Neural crest cell (in vitro differentiated cells): ENCODE measurements at places on chromosomes 3 and 15.

- no peak for DNase-seq
These were observed 394.6 kb downstream of the ZNF385D start for GRCh38 chr3:21356402-21356801.

DNA sequence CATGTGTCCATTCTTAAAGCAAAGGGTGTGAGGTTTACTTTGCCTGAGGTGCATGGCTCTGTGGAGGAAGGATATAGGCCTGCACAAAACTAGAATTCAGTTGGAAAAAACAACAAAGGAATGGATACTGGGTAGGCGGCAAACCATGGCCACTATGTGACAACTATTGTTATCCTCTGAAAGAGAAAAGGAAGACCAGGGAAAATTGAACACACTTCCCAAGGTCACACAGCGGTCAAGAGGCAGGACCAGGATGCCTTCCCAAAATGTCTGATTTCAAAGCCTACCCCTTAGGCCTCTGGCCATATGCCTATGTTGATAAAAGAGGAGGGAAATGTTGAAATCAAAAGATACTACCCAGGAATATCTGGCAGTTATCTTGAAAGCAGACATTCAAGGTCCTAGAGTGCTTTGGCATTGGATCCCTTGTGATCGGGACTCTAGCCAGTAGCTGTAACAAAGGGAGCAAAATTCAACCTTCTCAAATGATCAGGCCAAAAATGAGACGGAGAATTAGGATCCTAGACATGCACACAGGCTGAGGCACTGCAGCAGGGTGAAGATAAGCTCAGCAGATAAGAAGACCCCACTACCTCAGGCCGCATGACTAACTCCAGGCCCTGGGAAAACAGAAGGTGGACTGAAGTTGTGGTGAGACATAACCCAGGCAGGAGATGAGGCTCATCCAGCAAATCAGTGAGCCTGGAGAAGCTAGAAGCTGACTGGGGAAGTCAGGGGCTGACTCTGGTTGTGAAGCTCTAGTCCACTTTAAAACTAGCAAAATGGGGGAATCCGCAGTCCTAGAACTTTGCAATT, 292.2 kb downstream of the NEK10 start:
- no peak for DNase-seq

- no peak for DNase-seq
These were observed 277.9 kb upstream of the TLE3 start for GRCh38 chr15:70375586-70375985.

DNA sequence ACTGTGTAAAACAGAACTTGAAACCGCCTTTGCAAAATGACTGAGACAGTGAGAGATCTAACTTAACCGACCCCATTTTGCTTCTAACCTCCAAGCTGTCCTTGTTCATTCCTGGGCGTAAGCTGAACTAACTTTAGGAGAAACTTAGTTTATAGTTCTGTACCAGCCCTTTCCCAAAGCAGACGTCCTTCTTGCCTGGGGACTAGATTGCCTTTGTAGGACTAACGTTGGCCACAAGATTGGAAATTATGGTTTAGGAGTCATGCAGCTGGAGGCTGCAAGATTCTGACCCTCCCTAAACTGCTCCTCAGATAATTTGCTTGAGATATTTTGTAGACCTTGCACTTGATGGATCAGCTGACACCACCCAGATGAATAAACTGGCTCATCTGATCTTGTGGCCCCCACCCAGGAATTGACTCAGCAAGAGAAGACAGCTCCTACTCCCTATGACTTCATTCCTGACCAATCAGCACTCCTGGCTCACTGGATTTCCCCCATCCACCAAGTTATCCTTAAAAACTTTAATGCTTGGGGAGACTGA, 219.9 kb upstream of the PROK2 start:
- no peak for DNase-seq

- no peak for DNase-seq
These were observed 31.7 kb downstream of the LINS1 start for GRCh38 chr15:100570275-100570674.

GRCh38 chr15:76401285-76401684, 64.7 kb downstream of the ISL2 start:
- DNase-seq, result no peak

DNA sequence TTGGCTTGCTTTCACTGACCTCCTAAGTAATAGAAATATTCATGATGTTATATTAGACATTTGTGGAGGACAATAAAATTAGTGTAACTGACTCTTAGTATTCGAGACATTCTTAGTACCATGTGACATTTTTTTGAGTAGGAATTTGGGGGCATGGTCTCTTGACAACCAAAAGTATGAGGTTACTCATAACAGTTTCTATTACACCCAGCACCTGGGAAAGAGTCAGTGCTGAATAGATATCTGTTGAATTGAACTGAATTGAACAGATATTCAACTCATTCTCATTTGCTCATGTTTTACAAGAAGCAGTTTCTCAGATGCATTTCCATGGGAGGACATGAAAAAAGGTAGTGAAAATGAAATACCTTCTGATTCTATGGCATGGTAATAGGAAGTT, 84.4 kb downstream of the CMSS1 start:
- DNase-seq, result no peak

- DNase-seq, result no peak
These were observed 1123.7 kb upstream of the CADM2 start for GRCh38 chr3:83835040-83835439.

DNA sequence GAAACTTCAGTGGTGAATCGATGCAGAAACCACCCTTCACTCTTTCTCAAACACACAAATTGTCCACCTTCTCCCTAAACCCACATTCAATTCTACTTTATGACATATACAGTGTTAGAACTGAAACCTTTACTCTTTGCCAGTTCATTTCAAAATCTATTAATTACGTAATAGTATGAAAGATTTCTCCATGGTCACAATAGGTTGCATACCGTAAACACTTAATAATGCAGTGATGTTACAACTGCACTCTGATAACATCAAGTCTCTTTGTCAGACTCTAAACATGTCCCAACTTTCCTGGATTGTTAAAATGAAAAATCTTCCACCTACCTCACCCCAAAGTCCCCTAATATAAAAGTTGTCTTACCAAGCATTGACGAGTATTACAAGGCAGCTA, 111.8 kb upstream of the PROK2 start:
- DNase-seq, result no peak

DNA sequence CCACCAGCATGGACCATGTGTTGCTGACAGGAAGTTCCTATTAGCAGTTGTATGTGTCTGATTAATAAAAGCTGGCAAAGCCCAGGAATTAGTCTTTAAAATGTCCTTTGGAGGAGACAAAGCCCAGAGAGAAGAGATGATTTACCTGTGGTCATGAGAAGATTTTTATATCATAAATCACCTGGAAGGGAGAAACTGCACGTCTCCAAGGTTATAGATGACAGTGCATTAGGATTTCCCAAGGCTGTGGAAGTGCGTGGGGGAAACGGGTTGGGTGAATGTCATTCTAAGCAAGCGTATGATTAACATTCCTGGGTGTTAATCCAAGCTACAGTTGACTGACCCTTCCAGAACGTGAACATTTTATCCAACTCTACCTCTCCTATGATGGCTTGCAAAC, 76.6 kb downstream of the SLC6A11 start:
- DNase-seq, result no peak

DNA sequence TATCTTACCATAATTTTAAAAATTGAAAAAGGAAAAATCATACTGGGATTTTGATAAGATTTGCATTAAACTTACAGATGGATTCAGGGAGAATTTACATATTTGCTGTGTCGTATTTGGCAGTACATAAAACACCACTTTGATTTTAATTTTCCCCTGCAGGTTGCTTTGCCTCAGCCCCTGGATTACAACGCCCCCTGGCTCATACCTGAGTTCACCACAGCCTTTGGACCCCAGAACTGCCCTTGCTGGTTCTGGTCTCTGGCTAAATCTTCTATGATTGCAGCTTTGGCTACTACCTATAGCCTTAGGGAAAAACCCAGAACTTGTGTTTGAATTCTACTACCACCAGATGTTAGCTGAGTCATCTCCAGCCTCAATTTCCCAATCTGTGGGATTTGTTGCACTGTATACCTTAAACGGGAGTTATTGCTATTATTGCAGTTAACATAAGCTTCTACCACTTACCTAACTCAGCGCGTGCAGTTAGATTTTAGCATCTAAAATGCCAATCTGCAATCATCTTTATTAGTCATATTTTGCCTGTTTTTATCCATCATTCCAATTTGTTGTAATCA, 315.7 kb upstream of the GADL1 start:
- no peak for DNase-seq

DNA sequence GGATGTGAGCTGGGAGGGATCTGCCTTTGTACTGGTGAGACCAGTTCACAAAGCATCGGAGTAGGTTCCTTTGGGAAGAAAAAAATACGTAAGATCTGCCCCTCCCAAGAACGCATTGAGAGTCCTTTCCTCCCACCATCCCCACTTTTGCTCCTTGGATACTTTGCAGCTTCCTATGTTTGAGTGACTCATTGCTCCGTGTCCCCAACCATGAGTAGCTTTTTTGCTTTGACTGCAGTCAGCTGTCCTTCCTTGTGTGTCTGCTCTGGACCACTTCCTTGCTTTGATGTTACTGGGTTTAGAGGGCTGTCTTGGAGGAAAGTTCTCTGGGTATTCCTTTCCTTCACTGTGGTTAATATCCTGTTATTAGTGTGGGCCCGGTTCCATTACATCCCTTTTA, 43.2 kb upstream of the PTPN23 start:
- no peak for DNase-seq

- no peak for DNase-seq
These were observed 390 bp upstream of the TLE3 start for GRCh38 chr15:70098153-70098460.

- no peak for DNase-seq
These were observed 26.1 kb upstream of the BHLHE40 start for GRCh38 chr3:4953119-4953518.

- DNase-seq, result no peak
These were observed 101.3 kb upstream of the CMC1 start for GRCh38 chr3:28139967-28140634.

GRCh38 chr3:157310329-157311052, 126.2 kb upstream of the PTX3 start:
- no peak for DNase-seq

GRCh38 chr3:71771884-71772283, 13.1 kb downstream of the PROK2 start:
- DNase-seq, result no peak

GRCh38 chr15:59166166-59166565, 40.5 kb upstream of the LDHAL6B start:
- DNase-seq, result no peak

DNA sequence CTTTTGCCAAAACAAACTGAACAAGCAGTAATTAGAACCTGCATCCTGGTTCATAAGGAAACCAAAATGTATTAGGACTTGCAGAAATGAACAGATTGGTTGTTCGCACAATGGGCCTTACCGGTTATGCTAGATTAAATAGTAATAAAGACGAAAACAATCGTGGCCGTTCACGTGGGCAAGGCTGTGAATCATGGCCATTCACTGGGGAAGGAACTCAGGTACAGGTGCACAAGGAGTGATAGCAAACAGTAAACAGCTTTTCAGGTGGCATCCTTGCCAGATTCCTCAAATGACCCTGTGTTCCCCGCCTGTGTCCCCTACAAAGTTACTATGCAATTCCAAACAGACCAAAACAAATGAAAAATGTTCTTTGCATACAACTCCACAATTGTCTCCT, 8.2 kb downstream of the LRIG1 start:
- DNase-seq, result no peak

GRCh38 chr3:134065252-134066157, 35.8 kb upstream of the SLCO2A1 start:
- no peak for DNase-seq

DNA sequence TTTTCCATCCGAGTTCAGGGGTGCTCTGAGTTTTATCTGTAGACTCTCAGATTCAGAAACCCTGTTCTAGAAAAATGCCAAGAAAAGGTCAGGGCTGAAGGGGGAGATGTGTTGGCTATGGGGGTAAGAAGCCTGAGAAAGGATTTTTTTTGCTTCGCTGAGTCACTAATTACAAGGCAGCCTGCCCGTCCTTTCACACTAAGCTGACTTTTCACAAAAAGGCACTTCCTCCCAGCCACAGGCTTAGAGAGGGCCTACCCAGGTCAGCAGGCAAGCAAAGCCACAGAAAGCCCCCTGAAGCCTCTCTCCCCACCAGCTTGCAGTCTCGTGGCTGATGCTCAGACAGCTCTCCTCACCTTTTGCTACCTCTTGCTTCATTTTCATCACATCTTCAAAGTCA, 192.6 kb upstream of the PRICKLE2 start:
- DNase-seq, result peak; percentile 18

DNA sequence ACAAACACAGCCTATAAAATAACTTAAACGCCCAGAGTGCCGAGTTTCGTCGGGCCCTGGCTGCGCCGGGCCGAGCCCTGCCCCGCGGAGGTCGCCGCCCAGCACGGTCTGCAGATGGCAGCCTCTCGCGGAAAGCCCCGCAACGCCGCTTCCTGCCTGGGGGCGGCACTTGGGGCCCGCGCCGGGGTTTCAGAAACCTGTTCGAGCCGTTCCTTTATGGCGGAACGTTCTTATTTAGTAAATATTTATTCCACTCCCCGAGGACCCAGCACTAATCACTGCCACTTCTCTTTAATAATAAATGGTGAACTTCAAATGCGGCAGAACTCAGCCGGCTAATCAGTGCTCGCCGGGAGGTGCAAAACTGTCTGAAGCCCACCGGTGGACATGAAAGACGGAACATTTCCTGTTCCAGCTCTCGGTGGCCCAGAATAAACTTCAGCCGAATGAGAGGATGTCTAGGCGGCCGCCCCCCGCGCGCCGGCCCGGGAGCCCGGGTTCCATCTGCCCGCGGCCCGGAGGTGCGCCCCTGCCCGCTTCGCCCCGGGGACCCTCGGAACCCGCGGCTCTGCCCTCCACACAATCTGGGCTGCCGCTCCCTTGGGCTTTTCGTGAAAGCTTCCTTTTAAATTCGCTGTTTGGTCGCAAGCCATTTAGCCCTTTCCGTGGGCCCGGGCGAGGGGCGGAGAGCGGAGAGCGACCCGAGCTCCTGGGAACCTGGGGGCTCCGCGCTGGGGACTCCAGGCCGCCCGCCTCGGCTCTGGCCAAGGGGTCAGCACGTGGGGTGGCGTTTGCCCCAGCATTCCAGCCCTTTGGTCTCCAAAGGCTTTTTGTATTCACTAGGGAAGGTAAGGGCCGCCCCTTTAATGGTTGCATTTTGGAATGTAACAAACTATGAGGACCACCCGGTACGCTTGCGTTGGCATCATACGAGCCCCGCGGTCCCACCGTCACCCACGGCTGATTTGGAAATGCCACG, 110.8 kb upstream of the ATP11B start:
- peak; percentile 68 for DNase-seq

GRCh38 chr15:66144978-66145725, 108.4 kb downstream of the MEGF11 start:
- DNase-seq, result no peak
